ENCODE measurements at places on chromosomes 2 and 18.

- DNase-seq = no peak
Measured at GRCh38 chr2:221477714-221478484, 94.2 kb downstream of the EPHA4 start.

- DNase-seq = no peak
Measured at GRCh38 chr18:45621061-45621511, 5.8 kb downstream of the SLC14A2 start.

GRCh38 chr2:134866498-134867099, 28.2 kb downstream of the ACMSD start:
- DNase-seq = no peak

DNA sequence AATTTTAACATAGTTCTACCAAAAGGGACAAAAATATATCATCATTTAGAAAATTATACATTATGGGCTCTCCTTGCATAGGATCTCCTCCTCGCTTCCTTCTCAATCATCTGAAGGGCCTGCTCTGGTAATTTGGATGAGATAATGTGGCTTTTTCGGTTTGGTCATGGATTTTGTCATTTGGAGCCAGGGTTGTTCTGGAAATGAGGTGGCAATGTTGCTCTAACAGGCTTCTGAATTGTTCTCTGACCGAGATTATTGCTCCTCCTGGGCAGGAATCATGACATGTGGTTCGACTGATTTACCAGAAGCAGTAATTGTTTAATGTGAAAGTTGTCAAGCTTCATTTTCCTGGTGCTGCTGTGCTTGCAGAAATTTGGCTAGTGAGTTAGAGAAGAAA, 194.7 kb upstream of the ERBB4 start:
- no peak for DNase-seq

DNA sequence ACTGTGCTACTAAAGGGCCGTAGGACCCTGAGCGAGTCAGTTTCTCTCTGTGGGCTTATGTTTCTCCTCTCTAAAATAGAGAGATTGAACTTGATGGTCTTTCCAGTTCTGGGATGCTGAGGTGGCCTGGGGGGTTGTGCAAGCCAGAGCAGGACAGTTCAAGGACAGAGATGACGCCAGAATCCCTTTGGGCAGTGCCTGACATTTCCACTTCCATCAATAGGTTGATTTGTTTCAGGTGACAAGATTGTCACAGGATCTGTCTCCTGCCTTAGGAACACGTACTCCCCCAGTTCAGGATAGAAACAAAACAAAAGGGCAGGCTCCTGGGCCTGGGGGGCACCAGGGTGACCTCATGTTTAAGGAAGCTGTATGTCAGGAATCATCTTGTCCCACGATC, 82.0 kb downstream of the XDH start:
- DNase-seq = no peak

- no peak for DNase-seq
Measured at GRCh38 chr18:51692612-51693011, 495.1 kb upstream of the MEX3C start.

GRCh38 chr2:58051445-58051844, 4.8 kb downstream of the VRK2 start:
- no peak for DNase-seq

- no peak for DNase-seq
Measured at GRCh38 chr2:28615706-28616105, 119.8 kb downstream of the PLB1 start.

- no peak for DNase-seq
Measured at GRCh38 chr2:9196637-9197036, 10.0 kb upstream of the ASAP2 start.

- no peak for DNase-seq
Measured at GRCh38 chr2:14313341-14313740, 319.2 kb upstream of the LRATD1 start.

- no peak for DNase-seq
Measured at GRCh38 chr2:217261452-217261851, 401.6 kb upstream of the TNP1 start.

DNA sequence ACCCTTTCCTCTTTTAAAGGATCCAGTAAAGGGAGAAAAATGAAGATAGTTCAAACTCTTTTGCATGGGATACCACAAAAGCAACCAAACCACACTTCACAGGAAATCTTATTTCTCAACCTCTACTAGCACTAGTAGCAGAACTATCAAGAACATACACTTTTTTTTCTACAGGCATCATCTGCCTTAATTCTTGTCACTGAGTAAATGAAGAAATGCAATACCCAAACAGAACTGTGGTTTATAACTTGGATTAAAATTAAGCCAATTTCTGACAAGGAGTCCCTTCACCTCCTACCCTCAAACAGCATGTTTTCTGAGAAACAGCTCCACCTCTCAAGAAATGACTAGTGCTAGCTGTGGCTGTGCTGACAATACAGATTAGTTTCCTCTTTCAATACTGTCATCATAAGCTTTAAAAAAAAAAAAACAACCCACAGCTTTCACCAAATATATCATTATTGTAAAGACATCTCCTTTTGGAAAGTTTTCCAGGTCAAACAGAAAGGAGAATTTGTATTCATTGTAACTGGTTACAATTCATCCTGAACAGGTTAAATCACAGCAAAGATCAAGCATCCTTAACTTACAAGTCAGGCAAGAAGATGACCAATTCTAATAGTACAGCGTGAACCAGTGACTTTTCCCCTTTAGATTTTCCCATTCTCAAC, 44.4 kb downstream of the PTPN2 start:
- no peak for DNase-seq

- DNase-seq = no peak
Measured at GRCh38 chr2:146879882-146880281, 964.9 kb upstream of the ACVR2A start.

GRCh38 chr2:143717053-143717452, 587.8 kb downstream of the ARHGAP15 start:
- no peak for DNase-seq
